AG04450 (cell line): ENCODE measurements at places on chromosomes 16 and 17. TPM values are rescaled to one million over a fixed set of nuclear protein-coding genes. Genes with fewer than 3 reads are reported as not detected.
A peak's percentile ranks its signal among the peaks of the same experiment; 100 is the strongest.

DNA sequence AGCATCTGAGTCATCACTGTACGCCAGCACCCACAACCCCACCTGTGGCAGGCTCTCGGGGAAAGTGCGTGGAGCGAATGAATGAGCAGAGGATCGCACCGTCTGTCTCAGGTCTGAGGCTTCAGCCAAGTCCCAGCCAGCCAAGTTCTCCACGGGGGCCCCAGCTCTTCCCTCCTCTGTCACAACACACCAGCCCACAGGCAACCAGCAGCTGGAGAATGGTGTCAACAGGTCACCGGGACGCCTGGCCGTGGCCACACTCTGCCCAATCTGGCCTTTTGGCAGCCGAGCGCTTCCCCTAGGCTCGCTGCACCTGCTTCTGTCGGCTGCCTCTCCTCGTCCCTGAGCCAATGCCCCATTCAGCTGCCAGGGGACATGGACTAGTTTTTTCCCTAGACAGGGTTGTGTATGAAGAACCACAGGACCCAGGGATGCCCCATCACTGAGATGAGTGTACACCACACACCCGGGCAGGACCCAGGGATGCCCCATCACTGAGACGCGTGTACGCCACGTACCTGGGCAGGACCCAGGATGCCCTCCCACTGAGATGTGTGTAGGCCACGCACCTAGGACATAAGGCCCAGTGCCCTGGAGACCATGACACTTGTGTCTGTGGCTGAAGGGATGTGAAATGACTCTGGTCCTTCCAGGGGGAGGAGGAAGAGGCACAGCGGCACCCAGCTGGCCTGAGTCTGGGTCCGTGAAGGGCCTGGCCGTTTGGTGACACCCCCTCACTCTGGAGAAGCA, 52.8 kb downstream of the ABR start:
- DNase-seq: no peak

DNA sequence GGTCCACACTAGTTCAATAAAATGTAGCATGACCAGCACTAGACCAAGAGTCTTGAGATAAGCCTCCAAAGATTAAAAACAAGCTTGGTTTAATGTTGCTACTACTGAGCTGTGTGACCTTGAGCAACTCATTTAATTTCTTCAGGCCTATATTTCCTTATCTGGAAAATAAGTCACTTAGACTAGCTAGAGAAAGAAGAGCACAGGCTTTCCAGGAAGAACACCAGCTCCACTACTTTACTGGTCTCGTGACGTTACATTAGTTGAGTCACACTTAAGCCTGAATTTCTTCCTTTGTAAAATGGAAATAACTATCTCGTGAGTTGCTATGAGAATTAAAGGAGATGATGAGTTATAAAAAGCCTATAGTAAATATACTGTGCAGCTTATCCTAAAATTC, 5.4 kb downstream of the HELZ start:
- no peak for DNase-seq

GRCh38 chr16:86306011-86306644, 204.2 kb upstream of the FOXF1 start:
- peak; percentile 72 for DNase-seq

DNA sequence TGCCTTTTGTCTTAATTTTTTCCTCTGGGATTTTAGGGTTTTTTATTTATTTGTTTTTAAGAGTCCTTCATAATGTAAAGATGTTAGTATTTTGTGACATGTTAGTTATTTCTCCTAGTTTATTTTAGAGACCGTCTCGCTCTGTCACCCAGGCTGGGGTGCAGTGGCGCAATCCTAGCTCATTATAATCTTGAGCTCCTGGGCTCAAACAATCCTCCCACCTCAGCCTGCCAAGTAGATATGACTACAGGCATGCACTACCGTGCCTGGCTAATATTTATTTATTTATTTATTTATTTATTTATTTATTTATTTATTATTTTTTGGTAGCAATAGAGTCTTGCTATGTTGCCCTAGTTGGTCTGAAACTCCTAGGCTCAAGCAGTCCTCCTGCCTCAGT, 37.4 kb upstream of the ARHGAP17 start:
- DNase-seq: no peak

PRDM7 gene
- not detected in 2 replicates for polyA plus RNA-seq
